ENCODE measurements at places on chromosomes 2 and 18.

- no peak for DNase-seq
Measured at GRCh38 chr18:48754993-48755473, 195.7 kb downstream of the SMAD7 start.

GRCh38 chr18:41646915-41647620, 308.0 kb upstream of the PIK3C3 start:
- no peak for DNase-seq

DNA sequence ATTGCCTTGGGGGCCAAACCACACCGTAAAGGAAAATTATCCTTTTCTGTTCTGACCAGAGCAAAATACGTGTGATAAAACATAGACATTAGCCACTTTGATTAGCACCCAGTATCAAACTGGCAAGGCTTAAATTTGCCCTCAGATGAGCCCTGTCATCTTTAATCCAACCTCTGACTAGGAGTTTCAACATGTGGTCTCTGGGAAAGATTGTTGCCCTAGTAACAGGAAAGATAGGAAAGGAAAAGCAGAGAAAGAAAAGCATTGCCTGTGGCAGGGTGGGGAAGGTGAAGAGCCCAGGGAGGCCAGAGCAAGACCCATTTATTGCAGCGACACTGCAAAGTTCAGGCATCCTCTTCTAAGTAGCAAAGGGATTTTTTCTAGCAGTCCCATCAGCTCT, 181.5 kb upstream of the SCN7A start:
- DNase-seq = no peak

GRCh38 chr2:46297546-46298271, 502 bp downstream of the EPAS1 start:
- peak; percentile 29 for DNase-seq

DNA sequence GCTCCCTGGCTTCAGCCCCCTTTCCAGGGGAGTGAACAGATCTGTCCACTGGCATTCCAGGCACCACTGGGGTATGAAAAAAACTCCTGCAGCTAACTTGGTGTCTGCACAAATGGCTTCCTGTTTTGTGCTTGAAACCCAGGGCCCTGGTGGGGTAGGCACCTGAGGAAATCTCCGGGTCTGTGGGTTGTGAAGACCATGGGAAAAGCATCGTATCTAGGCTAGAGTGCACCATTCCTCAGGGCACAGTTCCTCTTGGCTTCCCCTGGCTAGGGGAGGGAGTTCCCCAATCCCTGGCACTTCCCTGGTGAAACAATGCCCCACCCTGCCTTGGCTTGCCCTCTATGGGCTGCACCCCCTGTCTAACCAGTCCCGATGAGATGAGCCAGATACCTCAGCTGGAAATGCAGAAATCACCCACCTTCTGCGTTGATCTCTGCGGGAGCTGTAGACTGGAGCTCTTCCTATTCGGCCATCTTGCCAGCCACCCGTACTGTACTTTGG, 34.1 kb downstream of the TFPI start:
- DNase-seq = no peak

- no peak for DNase-seq
Measured at GRCh38 chr2:45009928-45010701, 863 bp upstream of the SIX2 start.

DNA sequence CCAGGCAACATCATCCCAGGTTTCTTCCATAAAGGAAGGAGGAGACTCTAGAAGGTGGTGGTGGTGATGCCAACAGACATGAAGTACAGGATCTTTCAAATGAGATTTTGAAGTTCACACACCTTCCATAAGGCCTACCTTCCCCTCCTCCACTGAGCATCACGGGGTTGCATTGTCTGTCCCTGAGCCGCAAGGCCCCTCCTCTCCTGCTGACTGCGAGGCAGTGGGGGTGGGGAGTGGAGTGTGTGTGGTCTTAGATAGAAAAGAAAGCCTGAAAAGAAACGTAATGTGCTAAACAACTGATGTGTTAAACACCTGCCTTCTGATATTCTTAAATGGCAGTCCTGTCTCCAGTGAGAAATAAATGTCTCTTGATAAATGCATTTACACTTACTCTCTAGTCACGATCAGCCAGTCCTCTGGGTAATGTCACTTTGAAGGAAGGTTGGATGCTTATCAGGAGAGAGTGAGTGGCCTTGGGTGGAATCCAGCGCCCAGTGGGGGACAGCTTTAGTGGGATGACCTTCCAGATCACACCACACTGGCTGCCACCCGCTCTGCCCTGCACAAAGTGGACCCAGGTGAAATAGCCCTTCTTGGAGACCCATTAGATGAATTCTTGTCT, 5.5 kb upstream of the SCYGR5 start:
- no peak for DNase-seq

GRCh38 chr2:226790431-226790830, 9.2 kb downstream of the IRS1 start:
- no peak for DNase-seq

- DNase-seq = no peak
Measured at GRCh38 chr2:200379481-200380090, 73.1 kb downstream of the SPATS2L start.

DNA sequence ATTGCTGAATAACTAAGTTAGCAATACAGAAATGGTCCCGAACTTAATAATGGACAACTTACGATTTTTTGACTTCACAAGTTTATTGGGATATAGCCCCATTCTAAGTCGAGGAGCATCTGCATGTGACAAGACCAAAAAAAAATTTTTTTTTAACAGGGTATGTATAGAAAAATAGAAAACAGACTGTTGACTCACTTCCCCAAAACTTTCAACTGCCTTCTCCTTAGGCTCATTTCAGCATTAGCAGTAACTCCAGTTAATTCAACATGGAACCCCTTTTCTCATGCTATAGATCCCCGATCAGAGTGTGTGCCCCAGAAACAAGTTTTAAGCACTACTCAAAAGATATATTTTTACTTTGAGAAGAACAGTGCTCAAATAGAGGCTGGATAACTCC, 5.4 kb downstream of the CD302 start:
- DNase-seq = peak; percentile 6

DNA sequence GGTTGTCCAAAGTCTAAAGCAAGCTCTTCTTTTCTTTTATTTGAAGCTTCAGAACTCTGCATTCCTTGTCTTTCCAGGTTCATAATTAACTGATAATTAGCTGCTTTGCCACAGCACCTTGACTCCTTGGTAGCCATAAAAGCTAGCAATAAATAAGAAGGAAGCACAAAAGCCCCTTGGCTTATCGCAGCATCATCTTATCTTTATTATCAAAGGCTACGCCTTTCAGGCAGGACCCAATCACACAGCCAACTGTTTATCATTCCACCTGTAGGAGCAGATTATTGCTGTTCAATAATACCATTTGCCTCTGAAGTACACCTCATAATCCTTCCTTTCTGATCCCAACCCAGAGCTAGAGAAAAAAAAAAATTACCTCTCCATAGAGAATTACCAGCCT, 489.2 kb downstream of the SATB2 start:
- no peak for DNase-seq

DNA sequence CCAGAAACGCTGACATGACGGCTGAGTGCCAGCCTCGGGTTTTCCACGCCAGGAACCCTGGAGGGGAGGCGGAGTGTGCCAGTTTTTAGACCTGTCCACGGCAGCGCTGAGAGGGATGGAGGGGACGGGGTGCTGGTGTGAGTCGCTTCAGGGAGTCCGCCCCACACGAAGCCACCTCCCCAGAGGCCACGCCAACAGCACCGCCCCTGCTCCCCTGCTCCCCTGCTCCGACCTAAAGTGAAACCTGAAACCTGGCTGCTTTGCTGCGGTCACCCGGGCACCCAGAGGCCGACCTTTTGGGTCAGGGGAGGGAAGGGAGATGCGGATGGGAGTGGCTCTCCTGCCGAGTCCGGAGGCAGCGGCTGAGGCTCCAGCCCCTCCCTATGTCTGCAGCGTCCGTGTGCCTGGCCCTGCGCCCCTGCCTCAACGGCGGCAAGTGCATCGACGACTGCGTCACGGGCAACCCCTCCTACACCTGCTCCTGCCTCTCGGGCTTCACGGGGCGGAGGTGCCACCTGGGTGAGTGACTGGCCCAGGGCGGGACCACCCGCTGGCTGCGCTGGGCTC, 38.1 kb downstream of the SNED1 start:
- no peak for DNase-seq

DNA sequence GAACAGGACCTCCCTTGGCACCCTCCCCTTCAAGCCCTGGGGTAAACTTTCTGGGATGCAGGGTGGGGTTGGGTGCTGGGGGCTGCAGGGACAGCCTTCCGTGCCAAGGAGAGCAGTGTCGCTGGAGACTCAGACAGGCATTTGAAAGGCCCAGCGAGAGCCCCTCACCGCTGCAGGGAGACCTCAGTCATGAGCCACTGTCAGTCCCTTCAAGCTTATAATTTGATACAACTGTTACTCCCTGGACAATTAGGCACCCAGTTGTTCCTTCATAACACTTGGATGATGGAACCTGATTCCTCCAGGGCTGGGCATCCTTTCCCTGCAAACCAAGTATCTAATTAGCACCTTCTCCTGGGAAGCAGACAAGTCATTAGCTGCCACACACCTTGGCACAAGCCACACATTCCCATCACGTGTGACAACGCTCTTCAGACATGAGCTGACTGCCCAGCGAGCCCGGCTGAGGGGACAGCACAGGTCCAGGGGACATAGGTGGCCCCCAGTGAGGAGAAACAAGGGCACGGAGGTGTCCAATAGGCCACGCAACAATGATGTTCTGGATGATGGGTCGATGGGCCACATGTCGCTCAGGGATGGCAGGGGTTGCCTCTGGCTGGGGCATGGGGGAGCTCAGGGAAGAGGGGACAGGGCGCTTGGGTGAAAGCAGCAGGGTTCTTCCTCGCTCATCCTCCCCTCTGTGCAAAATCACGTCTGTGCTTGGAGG, 59.6 kb downstream of the KCNF1 start:
- DNase-seq = no peak

DNA sequence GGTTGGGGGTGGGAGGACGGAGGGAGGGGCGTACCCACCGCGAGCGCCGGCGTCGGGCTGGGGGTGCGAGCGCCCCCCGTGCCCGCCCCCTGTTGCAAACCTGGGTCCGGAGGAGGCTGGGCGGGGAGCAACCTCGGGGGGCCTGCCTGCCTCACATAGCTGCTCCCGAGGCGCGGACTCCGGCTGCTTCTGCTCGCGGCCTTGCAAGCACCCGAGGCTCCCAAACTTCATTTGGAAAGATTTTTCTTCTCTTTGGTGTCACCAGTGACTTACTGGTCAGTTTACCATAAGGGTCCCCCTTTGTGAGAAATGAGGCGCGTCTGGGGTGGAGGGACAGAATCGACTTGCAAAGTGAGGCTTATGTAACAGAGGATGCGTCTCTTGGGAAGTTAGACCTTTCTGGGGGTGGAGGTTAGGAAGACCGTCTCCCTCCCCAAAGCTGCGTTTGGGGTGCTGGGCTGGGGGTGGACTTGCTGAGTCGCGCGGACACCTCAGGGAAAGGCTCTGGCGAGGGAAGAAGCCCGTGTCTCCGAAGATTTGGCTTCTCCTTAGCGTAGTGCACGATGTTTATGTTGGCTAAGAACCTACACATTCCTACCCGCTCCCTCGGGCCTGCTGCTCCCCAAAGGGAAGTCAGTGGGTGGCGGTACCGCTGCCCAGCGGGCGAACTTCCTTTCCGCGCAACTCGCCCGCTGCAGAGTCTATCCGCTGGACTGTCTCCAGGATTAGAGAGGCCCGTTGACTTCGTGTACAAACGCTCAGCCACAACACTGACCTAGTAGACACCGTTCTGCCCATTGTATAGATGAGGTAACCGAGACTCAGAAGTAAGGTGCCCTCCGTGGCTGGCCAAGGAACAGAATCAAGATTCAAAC, 559 bp downstream of the TMEM37 start:
- DNase-seq = peak; percentile 80

DNA sequence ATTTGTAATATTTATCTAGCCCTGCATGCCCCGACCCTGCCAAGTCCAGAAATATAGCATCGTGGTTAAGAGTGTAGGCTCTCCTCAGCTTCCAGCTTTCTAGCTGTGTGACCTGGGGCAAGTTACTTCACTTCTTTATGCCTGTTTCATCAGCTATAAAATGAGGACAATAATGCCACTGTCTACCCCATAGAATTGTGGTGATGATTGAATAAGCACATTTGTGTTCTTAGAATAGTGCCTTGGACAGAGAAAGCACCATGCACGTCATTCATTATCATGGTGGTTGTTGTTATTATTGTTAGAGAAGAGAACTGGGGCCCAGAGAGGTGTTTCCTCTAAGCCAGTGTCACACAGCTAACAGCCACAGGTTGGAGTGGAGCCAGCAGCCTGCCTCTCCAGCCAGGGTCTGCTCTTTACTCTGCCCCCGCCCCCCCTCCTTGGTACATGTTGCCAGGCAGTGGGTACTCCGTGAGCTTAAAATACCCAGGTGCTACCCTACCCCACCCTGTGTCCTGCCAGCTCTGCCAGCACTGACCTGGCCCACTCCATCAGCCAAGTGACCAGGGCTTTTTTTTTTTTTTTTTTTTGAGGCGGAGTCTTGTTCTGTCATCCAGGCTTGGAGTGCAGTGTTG, 202.1 kb downstream of the CTIF start:
- DNase-seq = no peak

DNA sequence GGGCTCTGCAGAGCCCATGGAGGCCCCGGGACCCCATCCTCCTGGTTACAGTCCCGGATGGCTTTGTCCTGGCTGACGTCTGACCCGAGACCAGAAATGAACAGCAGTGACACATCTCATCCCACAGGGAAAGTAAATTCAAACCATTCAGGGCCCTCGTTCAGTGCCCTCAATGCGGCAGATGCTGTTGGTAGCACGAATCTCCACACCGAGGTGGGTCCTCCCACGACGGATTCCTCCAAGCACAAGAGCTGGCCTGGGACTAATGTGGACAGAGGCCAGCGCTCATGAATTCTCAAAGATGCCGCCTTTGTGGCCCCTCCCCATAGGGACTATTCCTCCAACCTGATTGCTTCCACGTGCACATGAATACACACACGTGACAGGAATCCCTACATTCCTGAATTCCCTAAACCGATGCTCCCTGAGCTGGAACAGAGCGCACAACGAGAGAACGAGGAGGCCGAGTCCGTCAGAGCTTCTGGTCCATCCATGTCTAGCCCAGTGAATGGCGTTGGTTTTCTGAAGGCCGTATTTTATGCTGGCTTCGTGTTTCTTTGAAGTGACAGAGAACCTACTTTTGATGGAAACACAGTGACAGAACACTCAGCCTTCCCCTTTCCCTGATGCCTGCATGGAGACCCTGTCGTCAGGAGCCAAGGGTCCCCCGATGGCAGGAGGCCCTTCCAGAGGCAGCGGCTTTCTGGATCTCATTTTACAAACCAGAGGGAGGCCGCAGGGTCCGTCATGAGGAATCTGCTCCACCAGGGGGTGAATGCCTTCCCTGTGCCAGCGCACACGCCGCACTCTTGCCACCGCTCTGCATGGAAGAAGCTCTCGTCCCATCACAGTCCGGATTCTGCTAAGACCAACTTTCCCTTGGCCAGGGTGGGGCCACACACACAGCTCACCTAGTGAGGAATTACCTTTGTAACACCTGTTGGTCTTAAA, 64.3 kb upstream of the SNTG2 start:
- no peak for DNase-seq

DNA sequence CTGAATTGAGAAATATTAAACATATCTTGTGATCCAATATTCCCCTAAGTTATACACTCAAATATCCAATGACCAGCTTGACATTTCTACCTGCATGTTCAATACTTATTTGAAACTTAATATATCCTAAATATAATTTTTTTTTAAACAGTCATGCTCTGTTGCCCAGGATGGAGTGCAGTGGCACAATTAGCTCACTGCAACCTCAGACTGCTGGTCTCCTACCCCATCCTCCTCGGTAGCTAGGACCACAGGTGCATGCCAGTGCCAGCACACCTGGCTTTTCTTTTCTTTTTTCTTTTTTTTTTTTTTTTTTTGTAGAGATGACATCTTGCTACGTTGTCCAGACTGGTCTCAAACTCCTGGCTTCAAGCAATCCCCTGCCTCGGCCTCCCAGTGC, 4.2 kb downstream of the KYNU start:
- DNase-seq = no peak
